A673 (cell line): ENCODE measurements at places on chromosomes 5 and 9.

- no peak for DNase-seq
Observed at GRCh38 chr5:67581203-67581602, 384.6 kb upstream of the CD180 start.

DNA sequence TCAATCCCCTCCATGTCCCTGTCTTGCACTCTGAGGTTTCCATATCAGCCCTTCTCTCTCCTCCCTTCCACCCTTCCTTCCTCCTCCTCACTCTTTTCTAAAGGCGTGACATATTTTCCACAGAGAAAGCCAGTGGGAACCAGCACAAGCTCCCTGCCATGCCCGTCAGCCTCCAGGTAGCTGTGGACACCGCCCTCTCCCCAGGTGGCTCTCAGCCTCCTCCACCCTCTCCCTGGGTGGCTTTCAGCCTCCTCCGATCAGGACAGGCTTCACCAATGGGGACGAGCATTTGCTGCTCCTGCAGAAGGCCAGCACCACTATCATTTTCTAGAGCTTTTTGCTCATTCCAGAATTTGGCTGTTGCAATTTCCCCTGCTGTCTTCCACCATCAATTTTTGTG is 236.6 kb downstream of the GADD45G start:
- no peak for DNase-seq

GRCh38 chr5:158951436-158952247 is 148.1 kb downstream of the EBF1 start:
- DNase-seq, result no peak

- no peak for DNase-seq
Observed at GRCh38 chr5:139642891-139643871, 5.0 kb upstream of the CXXC5 start.

DNA sequence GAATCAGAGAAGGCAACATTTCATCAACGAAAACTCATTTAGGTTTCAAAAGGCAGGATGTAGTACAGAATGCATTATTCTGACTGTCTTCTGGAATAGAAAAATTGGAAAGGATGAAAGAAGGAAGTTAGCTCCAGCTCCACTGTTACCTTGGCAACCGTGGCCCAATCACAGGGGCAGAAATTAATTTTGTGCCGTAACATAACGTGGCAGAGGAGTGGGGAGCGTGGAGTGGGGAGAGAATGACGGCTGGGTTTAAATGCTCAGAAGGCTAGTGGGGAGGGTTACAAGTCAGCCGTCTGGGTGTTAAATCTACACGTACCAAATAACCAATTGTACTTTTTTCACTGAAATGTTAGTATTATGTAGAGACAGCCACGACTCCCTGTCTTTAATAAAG is 32.3 kb upstream of the EQTN start:
- no peak for DNase-seq

DNA sequence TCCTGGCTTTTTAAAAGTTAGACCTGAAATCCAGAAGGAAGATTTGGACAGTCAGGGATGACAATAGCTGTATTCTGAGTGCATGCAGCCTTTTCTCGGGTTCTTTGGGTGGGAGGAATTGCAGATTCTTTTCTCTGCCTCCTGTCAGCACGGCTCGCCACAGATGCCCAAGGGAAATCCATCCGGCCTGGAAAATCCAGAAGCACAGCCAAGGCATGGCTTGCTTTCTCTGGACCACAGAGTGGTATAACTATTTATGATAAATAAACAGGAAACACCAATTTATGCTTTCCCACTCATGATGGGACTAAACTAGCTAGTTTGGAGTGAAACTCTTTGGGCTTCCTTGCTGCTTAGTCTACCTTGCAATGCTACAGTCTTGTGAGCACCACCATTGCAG is 59.1 kb downstream of the C9orf152 start:
- no peak for DNase-seq

DNA sequence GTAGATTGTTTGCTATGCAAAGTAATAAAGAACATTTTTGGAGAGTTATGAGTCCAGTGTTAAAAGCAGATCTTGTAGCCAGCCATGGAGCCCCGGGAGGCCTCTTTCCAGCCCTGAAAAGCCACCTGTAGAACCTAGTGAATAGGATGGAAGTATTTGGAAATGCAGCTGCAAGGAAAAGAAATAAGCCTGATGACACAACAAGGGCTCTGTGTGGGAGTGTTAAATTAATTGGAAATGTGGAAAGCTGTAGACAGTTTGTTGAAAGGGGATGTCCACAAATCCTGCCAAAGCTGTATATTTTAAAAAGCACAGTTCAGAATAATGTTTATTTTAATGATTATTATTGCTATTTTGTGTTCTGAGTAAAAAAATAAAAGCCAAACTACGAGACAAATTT is 152.5 kb upstream of the GHR start:
- DNase-seq, result no peak

- no peak for DNase-seq
Observed at GRCh38 chr5:133714161-133714915, 102.0 kb upstream of the FSTL4 start.

- no peak for DNase-seq
Observed at GRCh38 chr9:133009906-133010582, 20.8 kb upstream of the GTF3C5 start.
